Mesothelial cell of epicardium (in vitro differentiated cells): ENCODE measurements at places on chromosomes 4 and X. TPM values are rescaled to one million over a fixed set of nuclear protein-coding genes. Genes with fewer than 3 reads are reported as not detected.

GRCh38 chr4:67575232-67576058 is 16.9 kb downstream of the STAP1 start:
- no peak for DNase-seq

- no peak for DNase-seq
Measured at GRCh38 chr4:29043411-29043810, 1676.8 kb upstream of the PCDH7 start.

DNA sequence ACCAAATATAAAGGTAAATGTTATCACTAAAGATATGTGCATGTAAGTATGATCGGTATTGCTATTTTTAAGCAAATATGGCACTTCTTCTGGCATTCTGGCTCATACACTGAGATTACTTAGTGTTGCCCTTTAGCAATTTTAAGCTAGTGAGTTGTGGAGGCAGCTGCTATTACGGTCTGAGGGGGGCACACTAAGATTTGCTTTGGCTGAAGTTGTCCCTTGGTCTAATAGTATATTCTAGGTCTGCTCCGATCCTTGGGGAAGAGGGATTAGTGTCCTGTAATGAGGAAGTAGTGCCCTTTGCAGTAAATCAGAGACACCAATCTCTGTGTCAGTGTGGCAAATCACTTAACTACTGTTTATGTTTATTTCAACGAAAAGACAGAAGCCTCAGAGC is 196.5 kb upstream of the FTHL17 start:
- DNase-seq: no peak

Gene ODAM
- 2.8 to 3.2 TPM (median 3.1 TPM) in 3 replicates for total RNA-seq
